Psoas muscle (tissue), 8 donors: ENCODE measurements at places on chromosomes 4 and X. TPM values are rescaled to one million over a fixed set of nuclear protein-coding genes. Genes with fewer than 3 reads are reported as not detected.

SLC4A4 gene
- 2.0 TPM for total RNA-seq

PFKFB1 gene
- total RNA-seq = 10.3 TPM

SUPT20HL2 gene
- not detected for total RNA-seq

PTPN13 gene
- 2.4 TPM for total RNA-seq

P2RY8 gene
- 1.3 TPM for total RNA-seq

LDB2 gene
- 18.9 TPM for total RNA-seq

CNKSR2 gene
- total RNA-seq = 0.34 TPM

OCRL gene
- 9.0 TPM for total RNA-seq

DCAF12L1 gene
- total RNA-seq = not detected

GABRG1 gene
- total RNA-seq = not detected

ADGRG4 gene
- 0.05 TPM for total RNA-seq

HSD17B13 gene
- total RNA-seq = not detected

CENPI gene
- 0.34 TPM for total RNA-seq

OTC gene
- 0.29 TPM for total RNA-seq

CCDC110 gene
- total RNA-seq = 5.8 TPM

UGT2B10 gene
- not detected for total RNA-seq
